ENCODE measurements at places on chromosomes 16 and 17.

- DNase-seq: no peak
Observed at GRCh38 chr17:72510351-72511016, 389.7 kb downstream of the SOX9 start.

DNA sequence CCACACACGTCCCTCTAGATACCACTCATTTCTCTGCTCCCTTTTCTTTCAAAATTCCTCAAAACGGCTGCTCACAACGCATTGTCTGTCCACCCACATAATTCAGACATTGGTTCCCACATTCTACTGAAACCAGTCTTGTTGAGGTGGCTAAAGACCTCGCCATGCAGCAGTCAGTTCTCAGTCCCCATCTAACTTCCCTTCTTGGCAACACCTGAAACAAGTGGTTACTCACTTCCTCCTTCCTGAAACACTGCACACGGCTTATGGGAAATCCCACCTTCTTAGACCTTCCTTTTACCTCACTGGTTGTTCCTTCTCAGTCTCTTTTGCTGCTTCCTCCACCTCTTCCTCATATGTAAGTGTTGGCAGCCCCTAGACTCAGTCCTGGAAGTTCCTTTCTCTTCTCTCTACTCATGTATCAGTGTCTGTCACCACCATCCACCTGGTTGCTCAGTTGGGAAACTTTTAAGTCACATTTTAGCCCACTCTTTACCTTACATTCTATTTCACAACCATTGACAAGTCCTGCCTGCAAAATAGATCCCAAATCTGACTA, 277.1 kb downstream of the CEP112 start:
- no peak for DNase-seq

GRCh38 chr17:67376415-67376736, 705 bp upstream of the PITPNC1 start:
- no peak for DNase-seq

GRCh38 chr17:21098934-21099689, 27.7 kb upstream of the DHRS7B start:
- peak; percentile 65 for DNase-seq

- no peak for DNase-seq
Observed at GRCh38 chr17:16938496-16939207, 33.3 kb downstream of the TNFRSF13B start.

DNA sequence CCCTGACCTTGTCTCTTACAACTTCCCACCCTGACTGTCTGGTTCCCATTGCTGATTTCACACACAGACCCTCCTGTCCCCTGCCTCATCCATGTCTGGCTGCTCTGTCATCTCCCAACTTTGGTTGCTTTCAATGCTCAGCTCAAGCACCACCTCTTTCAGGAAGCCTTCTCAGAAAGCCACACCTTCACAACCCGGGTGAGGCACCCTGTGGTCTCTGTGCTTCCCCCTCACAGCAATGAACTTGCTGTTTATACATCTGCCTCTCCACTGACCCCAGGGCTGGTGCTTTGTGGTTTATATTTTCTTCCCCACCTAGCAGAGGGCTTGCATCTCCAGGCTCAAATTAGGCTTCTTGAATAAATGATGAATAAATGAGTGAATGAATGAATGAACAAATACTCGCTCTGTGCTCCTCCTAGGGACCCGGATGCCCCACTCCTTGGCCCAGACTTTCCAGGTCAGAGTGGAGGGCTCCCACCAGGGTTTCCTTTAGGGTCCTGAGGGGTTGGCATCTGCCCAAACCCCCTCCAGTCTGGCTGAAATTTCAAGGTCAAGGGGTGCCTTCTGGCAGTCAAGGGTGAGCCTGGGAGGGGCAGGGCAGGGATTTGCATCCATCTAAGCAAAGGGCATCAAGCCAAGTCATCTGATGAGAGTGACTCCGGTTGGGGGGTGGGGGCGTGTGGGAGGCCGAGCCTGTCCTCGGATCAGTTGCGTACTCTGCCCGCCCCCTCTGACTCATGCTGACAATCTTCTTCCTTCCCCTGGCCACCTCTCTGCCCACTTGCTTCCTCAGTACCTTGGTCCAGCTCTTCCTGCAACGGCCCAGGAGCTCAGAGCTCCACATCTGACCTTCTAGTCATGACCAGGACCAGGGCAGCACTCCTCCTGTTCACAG, at the start of gene ITGAX:
ITGAX (plus strand) TSS at position 783 of the 898 bp plus-strand sequence; CDS start at position 862, 79 bp downstream.
- DNase-seq: peak; percentile 54

GRCh38 chr16:67311607-67312488, 14.7 kb downstream of the KCTD19 start:
- peak; percentile 35 for DNase-seq

DNA sequence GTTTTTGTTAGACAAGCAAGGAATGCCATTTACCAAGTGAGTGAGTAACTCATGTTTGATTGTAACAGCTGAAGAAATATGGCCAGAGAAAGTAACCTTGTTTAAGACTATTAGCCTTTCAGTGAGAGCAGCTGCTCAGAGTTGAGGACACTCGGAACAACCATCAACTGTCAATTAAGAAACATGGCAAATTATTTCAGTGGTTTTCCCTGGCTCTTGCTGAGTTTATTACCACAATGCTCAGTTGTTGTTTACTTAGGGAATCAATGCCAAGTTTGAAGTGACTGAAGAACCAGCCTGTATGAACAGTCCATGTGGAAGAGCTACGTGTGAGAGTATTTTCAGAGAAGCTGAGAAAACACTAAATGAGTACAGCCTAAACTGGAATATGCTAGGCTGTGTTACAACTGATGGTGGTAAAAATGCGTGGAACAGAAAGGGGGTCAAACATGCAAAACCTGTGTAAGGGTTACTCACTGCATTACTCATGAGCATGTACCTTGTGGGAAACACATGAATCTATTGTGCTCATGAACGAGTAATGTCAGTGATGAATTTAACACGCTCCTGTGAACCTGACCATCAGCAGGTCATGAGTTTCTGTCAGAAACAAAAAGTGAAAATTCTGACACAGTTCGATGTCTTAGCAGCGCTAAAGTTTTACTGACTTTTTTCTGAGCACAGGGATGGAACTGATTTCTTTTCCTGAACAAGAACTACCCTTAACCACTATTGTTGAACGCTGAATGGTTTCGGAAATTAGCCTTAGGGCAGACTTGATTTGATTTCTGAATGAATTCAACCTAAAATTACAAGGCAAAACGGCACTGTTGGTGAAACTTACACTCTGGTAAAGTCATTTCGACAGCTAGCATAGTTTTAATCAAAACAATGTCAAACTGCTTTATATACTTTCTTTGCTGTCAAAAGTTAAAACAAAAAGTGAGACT, 33.5 kb downstream of the GNA13 start:
- DNase-seq: no peak

DNA sequence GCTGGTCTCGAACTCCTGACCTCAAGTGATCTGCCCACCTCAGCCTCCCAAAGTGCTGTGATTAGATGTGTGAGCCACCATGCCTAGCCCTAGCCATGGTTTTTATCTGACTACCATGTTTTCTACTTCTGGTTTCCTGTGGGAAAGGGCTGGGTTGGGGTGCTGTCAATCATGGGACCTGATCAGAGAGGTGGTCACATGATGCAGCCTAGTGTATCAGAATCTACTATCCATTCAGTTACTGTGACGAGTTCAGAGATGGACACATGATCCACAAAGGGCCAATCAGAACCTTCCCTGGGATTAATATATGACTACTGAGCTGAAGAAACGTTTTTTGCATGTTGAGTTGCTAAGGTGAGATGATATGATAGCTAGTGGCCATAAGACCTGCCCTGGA, 59.1 kb downstream of the ABCC6 start:
- no peak for DNase-seq

DNA sequence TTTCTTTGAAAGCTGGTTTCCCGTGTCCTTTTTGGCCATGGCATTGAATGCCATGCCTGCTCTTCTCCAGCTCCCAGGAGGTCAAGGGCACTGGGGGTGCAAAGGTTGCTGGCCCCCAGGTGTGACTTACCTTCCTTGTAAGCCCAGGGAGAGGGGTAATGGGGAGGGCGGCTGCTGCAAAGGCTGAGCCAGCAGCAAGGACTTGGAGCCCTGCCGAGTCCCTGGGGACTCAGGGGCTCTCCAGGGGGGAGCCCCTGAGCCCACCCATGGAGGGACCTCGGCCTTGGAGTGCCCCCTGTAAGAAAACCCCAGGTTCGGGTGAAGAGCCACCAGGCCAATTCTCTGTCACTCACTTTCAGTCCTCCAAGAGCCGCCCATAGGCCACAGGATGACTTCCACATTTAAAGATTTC, 5.9 kb upstream of the CCL22 start:
- DNase-seq: no peak

GRCh38 chr16:47204736-47205504, 61.2 kb upstream of the NETO2 start:
- DNase-seq: no peak

- DNase-seq: no peak
Observed at GRCh38 chr17:72005332-72006163, 115.3 kb upstream of the SOX9 start.

GRCh38 chr17:15342460-15342859, 1.1 kb upstream of the TEKT3 start:
- DNase-seq: no peak

DNA sequence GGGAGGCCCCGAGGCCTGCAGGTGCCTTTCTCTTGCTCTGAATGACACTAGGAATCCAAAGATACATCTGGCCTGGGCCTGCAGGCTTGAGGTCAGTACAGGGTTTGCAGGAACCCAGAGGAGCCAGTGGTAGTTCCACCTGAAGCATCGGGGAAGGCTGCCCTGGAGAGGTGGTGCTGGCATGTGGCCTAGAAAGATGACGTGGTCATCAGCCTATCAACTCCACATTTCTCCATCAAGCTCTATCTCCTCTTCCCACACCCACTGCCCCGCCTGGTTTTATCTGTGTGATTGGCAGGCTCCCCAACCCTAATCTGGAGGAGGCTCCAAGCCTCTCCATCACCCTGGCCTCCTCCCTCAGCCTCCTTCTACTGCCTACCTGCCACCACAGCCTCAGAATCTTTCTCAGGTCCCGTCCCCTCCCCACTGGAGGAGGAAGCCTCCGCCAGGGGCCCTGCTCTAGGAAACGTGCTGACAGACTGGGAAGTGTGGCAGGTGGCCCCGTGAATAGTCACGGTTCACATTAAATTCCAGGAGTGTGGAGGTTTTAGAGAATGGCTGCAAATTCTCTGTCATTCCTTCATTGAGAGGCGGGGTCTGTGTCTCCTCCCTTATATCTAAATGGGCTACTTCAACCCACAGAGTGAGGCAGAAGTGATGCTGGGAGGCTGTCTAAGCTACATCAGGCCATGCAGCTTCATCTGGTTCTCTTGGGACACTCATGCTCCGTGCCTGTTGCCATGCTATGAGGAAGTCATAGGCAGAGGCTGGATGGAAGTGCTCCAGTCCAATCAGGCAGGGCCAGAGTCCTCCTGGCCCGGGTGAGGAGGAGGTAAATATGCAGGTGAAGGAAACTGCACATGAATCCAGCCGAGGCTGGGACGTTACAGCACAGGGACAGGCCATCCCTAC, 11.4 kb upstream of the MAP2K3 start:
- DNase-seq: peak; percentile 47

- no peak for DNase-seq
Observed at GRCh38 chr17:77143306-77143705, 2.5 kb downstream of the SEC14L1 start.

DNA sequence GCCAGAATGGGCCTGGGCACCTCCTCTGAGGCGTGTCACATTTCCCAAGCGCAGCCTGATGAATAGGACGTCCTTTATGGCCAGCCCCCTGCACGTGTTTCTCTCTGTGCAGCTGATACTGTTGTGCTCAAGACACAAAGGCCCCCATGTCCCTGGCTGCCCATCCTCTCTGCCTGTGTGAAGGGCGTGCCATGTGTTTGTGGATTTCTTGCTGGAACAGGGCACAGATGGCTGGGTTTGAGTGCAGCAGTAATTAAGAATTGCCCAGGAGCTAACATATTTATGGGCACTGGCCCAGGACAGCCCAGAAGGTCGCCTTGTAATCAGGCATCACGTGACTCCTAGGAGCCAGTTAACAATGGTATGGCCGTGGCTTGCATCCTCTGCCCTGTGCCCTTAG, 181.1 kb downstream of the CCDC182 start:
- no peak for DNase-seq

DNA sequence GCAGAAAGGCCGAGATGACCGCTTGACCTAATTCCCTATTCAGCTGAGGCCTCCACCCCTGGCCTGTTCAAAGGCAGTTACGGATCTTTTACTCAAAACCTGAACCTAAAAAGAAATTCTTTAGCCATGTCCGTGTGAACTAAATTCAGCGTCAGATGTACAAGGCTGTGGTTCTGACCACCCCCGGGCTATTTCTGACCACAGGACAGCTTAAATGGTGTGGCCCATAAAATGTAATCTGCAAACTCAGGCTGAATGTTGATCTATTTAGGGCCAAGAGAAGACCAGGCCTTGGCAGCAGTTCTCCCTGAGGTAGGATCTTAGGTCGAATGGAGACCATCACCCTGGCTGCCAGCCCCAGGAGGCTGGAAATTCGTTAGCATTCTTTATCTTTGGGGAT, 485.5 kb downstream of the WWOX start:
- DNase-seq: no peak

DNA sequence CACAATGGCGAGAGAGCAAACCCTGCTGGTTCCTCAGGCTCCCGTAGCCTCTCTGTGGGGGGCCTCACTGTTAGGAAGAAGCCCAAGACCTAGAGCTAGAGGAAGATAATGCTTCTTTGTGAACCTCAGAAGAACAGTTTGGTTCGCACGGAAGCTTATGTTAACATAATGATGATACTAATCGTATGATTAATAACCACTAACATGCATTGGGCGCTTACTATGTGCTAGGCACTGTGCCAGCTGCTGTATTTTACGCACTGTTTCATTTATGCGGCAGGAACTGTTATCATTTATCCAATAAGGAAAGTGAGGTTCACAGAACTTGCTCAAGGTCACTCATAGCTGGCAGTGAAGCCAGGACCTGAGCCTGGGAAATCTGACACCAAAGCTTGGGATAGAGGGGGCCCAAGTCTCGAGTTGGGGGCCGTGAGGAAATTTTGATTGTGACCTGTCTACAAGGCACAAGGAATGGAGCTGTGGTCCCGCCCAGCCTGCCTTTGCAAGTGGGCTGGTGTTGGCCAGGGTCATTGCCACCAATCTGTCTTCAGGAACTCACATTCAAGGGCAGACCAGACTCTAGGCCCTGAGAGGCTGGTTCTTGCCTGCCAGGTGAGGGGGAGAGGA, 6.8 kb downstream of the PRCD start:
- no peak for DNase-seq

- DNase-seq: no peak
Observed at GRCh38 chr16:89409161-89409711, 81.1 kb downstream of the ANKRD11 start.

- DNase-seq: no peak
Observed at GRCh38 chr17:21008160-21008915, 34.5 kb downstream of the USP22 start.
